ENCODE measurements at places on chromosomes 4 and X.

DNA sequence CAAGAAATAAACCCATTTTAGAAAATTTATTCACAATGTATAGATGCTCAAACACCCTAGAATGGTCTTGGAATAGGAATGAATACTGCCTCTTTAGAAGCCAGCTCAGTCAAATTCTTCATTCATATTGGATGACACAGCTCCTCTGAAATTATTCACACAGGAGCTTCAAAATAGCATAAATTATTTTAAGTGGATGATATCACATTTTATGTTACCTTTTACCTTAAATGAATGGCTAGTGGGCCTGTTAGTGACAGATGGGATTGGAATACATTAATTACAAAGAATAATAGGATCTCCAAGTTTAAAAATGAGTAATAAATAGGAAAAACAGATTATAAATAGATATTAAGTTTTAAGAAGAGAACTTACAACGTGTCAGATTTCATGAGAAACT lies 184.4 kb downstream of the GABRB1 start:
- no peak for DNase-seq

DNA sequence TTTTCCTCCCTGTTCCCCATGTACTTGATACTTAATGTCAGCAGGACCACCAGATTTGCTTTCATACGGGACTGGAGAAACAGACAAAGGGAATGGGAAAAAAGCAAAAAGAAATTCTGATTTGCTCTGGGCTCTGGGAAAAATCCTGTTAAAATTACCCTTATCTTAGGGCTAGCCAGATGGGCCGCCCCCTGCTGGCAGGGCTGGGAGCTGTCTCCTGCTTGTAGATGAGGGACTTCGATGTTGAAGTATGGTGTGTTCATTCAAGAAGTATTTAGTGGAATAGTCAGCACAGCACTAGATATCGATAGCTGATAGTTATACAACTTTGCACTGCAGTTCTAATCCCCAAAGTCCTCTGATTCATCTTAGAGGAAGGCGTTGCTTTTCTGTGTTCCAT lies 45.8 kb downstream of the BCORL1 start:
- peak; percentile 9 for DNase-seq

- no peak for DNase-seq
These were observed 155.5 kb downstream of the INPP4B start for GRCh38 chr4:142690406-142691163.

GRCh38 chr4:16503421-16504100 lies 277.3 kb upstream of the TAPT1 start:
- DNase-seq: no peak

- no peak for DNase-seq
These were observed 99.5 kb downstream of the ADGRA3 start for GRCh38 chr4:22416403-22416802.

DNA sequence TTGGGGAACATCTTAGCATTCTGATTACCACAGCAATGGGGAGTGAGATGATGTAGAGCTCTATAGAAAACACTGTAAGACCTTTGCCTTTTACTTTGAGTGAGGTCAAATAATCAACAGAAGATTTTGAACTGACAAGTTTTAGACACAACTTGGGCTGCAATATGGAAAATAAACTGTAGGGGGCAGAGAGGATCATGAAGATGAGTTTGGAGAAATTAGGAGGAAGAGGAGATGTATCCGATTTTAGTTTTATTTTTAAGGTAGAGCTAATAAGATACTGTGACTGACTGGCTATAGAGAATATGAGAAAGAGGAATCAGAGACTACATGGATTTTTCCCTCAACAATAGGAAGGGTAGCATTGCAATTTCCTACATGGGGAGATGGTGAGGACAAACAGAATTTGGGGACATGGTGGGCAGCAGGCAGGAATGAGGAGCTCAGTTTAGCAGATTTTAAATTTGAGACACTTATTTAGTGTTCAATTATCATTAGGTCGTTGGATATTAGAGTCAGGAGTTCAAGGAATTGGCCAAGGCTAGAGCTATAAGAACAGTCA lies 563.1 kb downstream of the INPP4B start:
- peak; percentile 23 for DNase-seq

GRCh38 chr4:2697995-2698414 lies 58.1 kb downstream of the TNIP2 start:
- DNase-seq: no peak

DNA sequence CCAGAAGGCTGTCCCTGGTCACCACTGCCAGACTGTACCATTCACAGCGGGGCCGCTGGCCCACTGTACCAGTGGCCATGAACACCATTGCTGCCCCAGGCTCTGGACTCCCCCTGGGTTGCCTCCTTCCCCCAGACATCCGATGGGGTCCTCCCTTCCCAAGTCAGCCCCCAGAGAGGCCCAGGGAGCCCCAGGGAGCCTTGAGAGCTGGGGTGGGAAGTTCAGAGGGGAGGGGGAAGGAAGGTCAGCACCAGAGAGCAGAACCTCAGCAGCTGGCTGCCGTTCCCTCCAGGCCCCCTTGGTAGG lies 441 bp upstream of the ARHGAP4 start:
- no peak for DNase-seq

DNA sequence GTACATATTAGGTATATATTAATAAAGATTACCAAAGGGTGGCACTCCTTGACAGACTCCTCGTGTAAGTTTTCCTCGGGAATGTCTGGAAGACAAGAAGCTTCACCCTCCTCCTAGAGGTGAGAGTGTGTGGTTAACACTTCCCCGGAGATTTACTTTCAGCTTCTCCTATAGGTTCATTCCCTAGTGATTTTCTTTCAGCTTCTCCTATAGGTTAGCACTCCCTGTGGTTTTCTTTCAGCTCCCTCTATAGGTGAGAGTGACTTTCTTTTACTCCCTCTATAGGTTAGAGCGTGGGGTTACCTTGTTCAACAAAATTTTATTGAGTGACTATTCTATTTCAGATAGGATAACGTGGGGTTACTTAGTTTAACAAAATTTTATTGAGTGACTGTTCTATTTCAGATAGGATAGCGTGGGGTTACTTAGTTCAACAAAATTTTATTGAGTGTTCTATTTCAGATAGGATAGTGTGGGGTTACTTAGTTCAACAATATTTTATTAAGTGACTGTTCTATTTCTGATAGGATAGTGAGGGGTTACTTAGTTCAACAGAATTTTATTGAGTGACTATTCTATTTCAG lies 106.0 kb upstream of the PLAC1 start:
- DNase-seq: peak; percentile 80

GRCh38 chrX:119089619-119090018 lies 16.8 kb downstream of the CT47C1 start:
- no peak for DNase-seq

GRCh38 chrX:13685126-13685763 lies 3.7 kb upstream of the RAB9A start:
- DNase-seq: no peak

GRCh38 chrX:17441965-17442364 lies 67.0 kb downstream of the NHS start:
- DNase-seq: no peak
